ENCODE measurements at places on chromosomes 3 and 15. TPM values are rescaled to one million over a fixed set of nuclear protein-coding genes. Genes with fewer than 3 reads are reported as not detected.

DNA sequence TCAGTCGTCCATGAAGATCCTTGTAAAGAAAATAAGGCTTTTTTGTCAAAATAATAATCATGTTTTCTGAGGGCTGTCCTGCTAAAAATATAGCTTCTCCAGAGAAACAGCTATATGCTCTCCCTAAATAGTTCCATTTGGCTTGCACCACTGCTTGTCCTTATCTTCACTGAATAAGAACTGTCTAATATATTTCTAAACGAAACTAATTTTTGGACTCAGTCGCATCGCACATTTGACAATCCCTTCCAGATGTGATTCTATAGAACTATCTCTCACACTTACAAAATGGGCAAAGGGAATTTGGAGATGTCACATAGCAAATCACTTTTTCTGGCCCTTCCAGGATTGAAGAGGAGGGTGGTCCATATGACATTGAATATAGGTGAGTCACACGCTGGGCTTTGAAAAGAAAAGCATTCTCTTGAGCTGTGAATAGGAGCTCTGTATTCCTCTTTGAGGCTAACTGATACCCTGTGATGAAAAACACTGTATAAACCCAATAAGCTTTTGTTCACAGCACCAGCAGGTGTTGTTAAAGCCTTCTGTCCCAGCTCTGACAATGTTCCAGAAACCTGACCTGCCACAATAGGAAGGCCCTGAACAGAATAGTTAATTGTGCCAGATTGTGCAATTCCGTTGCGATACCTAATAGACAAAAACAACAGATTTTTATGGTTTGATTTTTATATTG is 1144.2 kb downstream of the ROBO2 start:
- DNase-seq, result no peak

DNA sequence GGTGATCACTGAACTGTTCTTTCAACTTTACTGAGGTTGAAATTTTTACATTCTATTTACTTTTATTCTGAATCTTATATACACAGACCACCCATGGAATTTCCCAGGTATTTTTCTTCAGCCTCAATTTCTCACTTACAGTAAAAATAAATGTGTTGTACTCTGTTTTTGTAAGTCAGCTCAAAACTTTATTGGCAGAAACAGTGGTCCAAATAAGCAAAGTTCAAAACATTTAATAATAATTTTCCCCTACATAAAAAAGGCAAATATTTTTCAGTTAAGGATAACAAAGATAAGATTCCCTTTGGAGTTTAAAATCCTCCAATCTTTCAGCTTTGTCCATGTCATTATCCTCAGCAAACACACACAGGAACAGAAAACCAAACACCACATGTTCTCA is 738.0 kb downstream of the FHIT start:
- no peak for DNase-seq

Gene KIF15
- total RNA-seq, result 0.47 TPM

DNA sequence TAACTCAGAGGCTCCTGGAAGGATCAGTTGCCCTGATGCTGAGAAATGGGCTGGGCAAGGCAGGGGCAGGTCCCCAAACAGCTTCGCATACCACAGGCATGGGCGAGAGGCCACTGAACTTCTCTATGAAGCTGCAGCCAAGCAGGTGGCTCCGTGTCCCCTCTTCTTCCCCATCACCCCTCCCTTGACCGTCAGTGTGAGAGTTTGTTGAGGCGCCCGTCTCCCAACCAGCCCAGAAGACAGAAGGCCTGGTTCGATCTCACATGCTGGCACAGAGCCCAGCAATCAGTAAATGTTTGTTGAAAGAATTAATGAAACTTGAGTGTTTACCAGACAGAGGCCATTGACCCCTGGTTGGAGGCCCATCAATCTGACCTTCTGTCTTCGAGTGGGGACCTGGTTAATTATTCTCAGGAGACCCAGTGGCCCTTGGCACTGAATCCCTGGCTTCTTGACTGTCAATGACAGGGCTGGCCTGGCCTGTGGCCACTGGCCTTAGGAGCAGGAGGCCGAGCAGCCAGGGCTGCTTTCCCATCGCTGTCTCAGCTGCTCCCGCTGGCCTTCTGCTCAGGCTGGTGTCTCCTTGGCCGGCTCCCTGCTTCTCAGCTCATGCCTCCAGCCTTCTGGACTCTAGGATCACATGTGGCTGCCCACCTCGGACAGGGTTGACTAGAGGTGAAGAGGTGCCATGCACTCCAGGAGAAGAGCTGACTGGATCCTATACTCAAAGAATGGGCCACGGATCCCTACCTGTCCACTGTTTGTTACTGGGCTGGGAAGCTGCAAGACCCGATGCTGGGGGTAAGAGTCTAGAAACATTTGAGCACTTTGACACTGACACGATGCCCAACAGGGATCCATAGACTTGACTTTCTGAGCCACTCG is 113.4 kb downstream of the ASB7 start:
- DNase-seq, result no peak

DNA sequence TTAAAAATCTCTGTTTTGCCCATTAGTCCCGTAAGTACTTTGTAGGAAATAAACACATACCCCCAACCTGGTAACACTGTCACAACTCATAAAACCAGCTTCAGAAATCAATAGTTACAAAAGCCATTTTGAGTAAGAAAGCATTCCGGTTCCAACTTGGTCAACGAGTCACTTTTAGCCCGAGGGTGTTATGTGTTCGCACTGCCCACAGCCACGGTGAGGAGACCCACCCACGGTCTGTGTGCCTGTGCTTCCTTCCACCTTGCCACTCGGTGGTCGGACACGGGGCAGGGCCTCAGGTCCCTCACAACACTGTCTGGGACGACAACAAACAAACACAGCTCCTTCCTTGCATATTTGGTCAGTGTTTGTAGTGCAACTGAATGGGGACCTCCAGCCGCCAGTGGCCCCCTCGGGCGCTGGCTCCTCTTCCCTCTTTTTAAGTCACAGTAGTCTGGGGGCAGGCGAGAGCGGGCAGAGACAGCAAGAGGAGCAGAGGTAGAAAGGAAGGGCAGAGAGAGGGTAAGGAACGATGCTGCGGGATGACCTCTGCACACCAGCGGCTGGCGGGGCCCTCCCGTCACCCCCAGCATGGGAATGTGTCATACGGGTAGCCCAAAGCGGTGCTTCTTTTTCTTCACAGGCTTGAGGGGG is 5.2 kb upstream of the MUSTN1 start:
- DNase-seq, result no peak

DNA sequence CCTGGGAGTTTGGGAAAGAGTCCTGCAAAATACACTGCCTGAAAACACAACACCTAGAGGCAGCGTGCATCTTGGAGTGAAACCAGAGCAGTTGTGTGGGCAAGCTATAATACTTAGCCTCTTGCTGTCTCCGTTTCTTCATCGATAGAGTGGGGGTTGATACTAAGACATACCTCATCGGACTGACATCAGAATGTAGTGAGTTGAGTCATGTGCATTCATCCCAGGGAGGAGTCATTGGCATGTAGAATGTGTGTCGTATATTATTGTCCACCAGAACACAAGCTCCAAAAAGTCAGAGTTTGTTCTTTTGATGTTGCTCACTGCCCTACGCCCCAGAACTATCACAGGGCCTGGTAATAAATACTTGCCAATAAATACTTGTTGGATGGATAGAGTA is 4.3 kb downstream of the SNTN start:
- DNase-seq, result no peak

- DNase-seq, result no peak
These were observed 25.5 kb upstream of the PDE8A start for GRCh38 chr15:84956199-84956598.

- peak; percentile 13 for DNase-seq
These were observed 953.4 kb downstream of the AGBL1 start for GRCh38 chr15:87033056-87033455.

- DNase-seq, result no peak
These were observed 34.6 kb downstream of the SH3BP5 start for GRCh38 chr3:15297608-15298350.

DNA sequence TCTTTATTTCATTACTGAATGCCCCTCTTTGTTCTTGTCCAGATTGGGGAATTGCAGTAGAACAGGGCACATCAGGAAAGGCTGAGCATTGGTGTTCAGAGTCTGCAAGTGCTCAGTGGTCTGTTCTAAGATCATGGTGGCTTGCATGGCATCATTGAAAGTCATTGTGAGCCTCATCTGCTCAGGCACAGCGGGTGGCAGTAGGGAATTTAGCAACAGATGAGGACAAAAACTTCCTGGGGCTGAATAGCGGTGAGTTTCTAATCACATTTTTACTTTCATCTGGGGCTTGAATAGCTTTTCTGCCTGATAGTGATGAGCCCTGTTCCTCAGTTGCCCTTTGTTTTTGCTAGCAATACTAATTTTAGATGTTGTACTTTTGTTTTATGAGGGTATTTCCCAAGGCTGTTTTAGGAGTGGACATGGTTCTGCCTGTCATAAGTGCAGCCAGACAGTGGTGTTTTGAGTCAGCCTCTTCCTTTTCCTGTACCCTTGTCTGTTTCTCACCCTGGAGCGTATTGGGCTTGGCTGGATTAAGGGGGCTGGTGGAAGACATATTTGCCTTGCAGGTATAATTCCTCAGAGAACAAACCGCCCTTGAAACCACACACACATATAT is 127.2 kb upstream of the IL12A start:
- DNase-seq, result no peak

Gene SPRED1
- total RNA-seq, result 25.8 TPM

DNA sequence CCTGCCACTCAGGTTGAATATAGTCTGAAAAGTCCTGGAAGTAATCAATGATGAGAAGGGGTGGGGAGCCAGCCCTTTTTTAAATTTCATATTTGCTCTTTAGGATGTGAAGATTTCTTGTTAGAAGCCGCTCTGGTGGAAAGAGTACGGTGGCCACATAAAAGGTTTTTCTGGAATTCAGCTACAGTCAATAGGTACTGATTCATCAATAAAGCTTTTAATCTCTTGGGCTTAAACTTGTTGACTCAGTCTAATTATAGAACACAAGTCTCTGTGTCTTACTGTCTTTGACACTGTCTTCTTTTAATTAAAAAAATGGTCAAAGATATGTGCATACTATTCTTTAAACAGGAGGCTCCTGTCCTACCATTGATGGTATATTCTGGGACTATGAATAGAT is 99.9 kb upstream of the TP63 start:
- no peak for DNase-seq

DNA sequence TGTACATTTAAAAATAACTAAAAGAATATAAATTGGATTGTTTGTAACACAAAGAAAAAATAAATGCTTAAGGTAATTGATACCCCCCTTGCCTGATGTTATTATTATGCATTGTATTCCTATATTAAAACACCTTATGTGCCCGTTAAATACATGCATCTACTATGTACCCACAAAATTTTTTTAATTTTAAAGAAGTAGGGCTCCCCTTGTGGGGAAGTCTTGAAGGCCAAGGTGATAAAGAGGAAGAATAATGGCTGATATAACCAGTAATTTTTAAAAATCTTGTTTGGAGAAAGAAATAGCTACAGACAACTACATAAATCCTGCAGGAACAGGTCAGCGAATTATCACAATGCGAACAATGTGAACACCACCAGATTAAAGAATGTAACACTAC is 451.7 kb upstream of the ARHGEF26 start:
- no peak for DNase-seq

Gene PRRT3
- total RNA-seq, result 1.1 TPM

GRCh38 chr15:36347272-36347858 is 232.1 kb upstream of the CDIN1 start:
- no peak for DNase-seq

DNA sequence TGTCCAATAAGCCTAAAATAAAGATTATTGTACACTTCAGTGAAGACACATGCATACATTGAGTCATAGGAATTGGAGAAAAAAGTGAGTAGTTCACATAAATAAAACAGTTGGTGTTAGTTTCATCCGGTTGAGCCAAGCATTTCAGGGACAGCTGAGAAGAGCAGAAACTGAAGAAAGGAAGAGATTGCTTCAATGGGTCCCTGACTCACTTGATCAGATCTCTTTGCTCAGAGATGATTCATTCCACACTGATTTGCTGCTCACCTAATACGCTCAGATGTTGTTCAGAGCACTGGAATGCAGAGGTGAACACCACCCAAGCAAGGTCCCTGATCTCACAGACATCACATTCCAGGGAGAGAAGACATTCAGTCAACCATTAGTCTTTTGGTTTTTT is 93.7 kb downstream of the RAD18 start:
- peak; percentile 53 for DNase-seq

DNA sequence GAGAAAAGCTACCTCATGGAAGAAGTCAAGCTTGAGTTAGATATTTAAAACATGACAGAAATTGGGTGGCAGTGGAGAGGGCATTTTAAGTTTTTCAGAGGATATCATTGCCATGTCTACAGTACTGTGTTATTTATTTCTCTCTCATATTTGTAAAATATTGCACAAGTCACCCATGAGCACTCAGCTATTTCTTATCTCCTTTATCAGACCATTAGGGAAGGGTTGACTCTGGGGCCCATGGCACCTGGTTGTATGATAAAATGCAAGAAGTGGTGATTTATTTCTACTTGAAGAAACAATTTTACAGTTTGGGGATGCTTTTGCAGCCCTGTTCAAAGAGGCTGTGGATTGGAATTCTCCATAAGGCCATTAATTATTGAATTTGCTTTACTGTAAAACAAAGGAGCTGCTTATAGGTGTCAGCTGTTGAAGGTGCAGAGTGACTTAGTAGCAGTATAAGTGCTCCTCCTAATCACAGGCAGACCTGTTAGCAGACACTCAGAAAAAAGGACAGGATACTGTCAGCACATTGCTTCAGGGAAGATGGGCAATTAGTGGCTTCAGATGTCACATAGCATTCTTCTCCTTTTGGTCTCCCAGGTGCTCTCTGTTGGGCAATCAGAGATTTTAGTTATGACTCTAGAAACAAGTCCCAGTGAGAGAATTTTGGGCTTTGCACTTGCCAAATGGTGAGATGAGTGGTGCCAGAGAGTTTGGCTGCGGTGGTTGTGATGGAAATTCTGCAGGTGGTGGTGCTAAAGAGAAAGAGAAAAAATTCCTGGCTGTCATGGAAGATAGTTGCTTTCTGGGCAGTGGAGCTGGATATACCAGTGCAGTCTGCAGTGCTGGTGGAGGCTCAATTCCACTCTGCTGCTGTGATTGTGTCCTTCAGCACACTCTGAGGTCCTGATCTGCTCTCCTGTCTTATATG is 129.7 kb upstream of the ROPN1 start:
- no peak for DNase-seq

DNA sequence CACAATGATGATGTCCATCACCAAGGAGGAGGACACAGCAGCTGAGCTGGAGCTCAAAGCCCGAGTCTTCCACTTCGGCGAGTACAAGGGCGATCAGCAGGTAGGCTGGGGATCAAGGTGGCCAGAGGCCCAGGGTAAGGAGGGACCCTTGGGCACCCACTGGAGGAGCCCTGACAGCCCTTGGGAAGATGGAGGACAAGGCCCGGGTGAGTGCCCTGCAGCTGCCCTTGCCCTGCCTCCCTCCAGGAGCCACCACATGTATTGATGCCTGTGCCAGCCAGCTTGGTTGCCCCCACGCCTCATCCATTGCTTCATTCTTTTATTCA is 38.4 kb downstream of the CFAP100 start:
- DNase-seq, result no peak

DNA sequence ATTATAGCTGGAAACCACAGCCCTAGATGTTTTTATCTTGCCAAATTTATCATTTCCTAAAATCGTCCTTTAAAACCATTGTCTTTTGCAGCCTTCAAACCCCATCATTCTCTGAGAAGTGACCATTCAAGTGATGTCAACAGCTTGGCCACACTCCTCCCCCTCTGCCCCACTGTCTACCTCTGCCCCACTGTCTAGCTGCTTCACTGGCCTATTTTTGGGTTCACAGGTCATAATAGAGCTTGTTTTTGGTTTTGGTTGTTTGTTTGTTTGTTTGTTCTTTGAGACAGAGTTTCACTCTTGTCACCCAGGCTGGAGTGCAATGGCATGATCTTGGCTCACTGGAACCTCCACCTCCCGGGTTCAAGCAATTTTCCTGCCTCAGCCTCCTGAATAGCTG is 93.2 kb upstream of the IL12A start:
- DNase-seq, result no peak

GRCh38 chr15:99508852-99509251 is 56.9 kb upstream of the MEF2A start:
- DNase-seq, result no peak
